COR-L47 (cell line): ENCODE measurements at places on chromosomes 2 and 18.
A peak's percentile ranks its signal among the peaks of the same experiment; 100 is the strongest.

- DNase-seq = peak; percentile 37
Observed at GRCh38 chr2:68925295-68925896, 27.3 kb downstream of the GKN2 start.

DNA sequence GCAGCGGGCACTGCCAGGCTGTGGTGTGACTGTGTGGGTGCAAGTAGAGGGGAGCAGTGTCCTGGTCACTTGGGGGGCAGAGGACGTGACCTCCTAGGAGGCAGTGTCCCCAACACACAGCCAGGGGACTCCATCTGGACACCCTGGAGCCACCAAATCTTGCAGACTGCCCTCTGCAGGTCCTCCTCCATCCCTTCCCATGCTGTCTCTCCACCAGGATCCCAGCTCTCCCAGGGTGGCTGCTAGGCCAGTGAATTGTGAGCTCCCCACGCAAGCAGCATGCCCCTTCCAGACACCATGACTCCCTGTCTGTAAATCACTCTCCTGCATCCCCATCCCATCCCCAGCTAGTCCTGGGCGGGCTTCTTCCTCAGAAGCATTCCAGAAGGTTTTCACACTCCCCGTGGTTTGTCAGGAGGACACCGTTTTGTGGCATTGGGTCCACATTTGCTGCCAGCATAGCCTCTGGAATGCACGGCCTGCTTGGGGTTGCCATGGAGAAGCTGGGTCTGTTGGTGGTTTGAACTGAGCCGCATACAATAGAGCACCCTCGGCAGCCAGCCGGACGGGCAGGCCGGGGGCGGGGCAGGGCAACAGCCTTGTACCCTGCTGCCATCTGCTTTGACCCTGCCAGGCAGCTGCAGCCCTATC lies 210.7 kb downstream of the KLHL29 start:
- DNase-seq = peak; percentile 71

GRCh38 chr2:109230941-109231420 lies 102.0 kb downstream of the SH3RF3 start:
- no peak for DNase-seq

DNA sequence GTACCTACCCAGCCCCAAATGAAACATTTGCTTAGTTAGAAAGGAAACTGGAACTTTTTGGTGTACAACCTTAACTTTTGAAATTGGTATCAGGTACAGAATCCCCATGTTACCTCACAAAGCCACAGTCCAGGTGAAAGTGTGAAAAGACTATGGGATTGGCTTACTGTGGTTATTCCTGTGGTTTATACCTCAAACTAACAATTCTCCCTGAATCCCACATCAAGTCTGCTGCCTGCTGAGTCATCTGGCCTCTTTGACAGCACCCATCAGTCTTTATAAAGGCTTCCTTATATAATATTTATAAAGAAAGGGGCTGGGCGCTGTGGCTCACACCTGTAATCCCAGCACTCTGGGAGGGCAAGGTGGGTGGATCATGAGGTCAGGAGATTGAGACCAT lies 164.6 kb downstream of the TMEM247 start:
- no peak for DNase-seq

DNA sequence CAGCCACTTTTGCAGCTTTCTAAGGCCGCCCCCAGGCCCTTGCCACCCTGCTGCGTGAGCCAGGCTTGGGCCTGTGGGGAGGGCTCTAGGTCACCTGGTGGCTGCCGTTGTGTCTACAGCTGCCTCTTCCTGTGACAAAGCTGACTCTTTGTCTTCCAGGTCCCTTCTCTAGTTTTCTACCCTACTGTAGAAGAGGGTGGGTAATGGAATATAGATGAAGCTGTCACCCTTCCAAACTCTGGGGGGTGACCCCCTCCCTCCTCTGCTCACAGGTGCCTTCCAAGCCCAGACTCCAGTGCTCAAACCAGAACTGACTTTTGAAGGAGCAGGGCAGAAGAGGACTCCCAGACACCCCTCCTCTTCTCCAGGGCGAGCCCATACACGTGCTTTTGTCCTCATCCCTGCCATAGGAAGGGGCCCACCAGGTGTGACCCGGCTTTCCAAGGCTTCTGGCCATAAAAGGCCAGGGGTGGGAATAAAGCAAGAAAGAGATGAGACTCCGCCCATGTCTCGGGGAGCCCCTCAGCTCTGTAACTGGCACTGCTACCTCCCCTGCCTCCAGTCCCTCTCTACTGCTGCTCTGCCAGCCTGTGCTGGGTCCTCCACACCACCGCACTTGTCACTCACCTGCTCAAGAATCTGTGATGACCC lies 17.9 kb upstream of the SDC1 start:
- peak; percentile 16 for DNase-seq

DNA sequence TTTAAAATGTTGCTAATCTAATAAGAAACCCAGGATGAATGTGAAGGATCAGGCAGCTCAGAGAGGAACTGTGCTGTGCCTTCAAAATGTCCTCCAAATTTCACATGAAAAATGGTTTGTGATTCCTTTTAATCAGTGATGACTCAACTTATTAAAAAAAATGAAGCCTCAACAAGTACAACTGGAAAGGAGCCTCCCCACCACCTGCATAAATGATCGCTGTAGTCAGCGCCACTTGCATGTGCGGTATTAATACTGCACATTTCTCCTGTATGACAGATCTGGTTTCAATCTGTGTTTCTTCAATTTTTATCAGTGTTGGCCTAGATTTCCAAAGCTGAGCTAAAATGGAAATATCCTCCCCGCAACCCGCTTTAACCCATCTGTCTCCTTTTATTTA lies 115.0 kb upstream of the TMEM200C start:
- no peak for DNase-seq

DNA sequence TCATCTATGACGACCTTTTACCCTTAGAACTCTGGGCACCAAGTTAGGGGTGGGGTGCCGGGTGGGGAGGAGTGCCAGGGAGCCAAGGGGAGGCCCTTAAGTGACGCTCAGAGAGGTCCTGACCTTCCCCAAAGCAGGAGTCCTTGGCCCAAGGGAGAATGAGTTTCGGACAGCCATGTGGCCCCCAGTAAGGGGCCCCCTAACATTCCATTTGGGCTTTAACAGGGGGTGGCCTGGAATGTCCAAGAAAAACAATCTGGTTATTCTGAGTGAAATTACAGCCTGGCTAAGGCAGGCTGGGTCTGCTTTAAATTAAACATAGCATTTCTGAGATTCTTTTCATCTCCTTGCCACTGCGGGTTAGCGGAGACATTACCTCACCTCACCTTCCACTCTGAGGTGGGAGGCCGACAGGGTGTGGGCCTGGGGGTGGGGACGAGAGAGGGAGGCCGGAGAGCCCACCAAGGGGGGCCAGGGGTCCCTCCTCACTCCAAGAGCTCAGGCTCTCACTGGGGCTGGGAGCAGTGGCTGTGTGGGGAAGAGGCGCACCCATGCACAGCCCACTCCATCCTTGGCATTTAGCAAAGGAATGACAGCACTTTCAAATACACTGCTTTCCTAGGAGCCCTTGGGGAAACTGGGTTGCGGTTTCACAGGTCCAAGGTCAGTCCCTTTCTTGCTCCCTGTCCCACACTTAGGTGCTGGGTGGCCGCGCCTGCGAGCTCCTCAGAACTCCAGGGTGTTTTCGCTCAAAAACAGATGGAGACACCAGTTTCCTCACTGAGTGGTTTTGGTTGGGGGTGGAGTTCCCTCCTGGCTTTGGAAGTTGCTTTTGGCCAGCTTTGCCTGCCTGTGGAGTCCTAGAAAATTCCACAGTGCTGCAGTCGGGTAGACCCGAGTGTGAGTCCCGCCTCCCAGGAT lies 107.4 kb downstream of the POLR1A start:
- DNase-seq = no peak

DNA sequence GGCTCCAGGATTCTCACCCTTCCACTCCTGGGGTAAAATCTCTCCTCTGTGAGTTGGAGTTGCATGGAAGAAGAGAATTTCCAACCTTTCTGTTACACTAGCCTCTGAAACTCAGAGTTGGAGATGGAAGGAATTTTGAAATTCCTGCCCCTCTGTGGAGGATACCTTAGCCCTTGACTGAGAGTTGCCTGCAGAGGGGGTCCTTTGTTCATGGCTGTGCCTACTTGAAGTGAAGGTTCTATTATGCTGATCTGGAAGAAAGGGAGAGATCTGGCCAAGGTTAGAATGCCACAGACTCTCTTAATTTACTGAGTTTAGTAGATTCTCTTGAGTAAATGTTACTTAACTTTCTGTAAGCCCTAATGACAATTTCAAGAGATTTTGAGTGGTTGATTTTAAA lies 626.6 kb upstream of the GYPC start:
- no peak for DNase-seq

DNA sequence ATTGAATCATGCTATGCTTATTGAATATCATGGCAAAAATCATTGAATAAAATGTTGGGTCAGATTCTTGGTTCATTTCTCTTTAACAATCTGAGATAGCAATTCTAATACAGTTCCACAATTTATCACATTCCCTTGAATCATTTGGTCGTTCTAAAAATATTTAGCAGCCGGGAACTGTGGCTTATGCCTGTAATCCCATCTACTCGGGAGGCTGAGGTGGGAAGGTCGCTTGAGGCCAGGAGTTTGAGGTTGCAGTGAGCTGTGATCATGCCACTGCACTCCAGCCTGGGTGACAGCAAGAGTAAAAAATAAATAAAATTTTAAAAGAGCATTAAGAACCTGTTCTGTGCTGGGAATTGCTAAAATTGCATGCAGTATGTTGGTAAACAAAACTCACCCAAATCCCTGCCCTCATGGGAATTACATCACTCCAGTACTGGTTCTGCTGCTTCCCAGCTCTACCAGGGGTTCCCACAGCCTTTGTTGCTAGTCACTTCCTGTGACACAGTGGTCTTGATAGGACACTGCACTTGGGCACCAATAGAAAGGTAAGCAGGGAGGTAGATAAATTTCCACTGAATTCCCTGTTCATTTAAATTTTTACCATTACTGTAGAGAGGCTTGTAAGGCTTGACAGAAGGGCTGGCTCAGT lies 200.4 kb downstream of the CTNNA2 start:
- DNase-seq = no peak

DNA sequence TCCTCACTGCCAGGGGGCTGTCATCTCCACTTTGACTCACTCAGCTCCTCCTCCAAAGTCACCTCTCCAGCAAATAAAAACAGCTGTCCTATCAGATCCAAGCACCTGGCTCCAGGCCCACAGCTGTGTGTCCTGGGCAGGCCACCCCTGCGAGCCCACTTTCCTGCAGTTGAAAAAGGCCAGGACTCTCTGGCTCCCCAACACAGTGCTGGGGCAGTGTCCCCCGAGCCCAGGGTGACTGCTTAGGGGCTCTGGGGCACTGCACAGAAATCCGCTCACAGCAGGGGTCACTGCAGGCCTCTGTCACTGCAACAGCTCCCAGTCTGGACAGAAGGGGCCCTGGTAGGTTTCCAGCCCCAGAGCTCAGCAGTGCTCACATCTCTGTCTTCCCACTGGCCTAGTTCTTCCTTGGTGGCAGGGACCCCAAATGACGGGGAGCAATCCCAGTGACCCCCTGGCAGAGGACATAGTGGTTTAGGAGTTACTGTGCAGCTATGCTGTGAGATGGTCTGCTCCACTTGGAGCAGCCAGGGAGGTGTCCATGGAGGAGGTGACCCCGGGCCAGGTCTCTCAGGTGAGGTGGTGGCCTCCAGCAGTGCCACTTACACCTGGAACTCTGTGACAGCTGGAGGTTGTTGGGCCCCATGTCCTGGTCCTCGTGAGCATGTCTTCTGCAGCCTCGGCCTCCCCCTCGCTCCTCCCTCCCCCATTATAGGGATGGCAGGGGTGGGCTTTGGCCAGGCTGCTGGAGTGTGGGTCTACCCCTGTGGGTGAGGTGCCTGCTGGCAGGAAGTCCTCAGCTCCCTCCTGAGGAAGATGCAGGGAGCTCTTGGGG lies 35.5 kb downstream of the HS6ST1 start:
- DNase-seq = no peak

GRCh38 chr2:137254052-137254451 lies 488.7 kb downstream of the THSD7B start:
- DNase-seq = no peak

GRCh38 chr2:25482341-25482740 lies 140.6 kb upstream of the DNMT3A start:
- no peak for DNase-seq

GRCh38 chr2:218710334-218710686 lies 325 bp upstream of the TTLL4 start:
- DNase-seq = no peak

- DNase-seq = peak; percentile 63
Observed at GRCh38 chr18:62637807-62638687, 77.3 kb upstream of the PHLPP1 start.

DNA sequence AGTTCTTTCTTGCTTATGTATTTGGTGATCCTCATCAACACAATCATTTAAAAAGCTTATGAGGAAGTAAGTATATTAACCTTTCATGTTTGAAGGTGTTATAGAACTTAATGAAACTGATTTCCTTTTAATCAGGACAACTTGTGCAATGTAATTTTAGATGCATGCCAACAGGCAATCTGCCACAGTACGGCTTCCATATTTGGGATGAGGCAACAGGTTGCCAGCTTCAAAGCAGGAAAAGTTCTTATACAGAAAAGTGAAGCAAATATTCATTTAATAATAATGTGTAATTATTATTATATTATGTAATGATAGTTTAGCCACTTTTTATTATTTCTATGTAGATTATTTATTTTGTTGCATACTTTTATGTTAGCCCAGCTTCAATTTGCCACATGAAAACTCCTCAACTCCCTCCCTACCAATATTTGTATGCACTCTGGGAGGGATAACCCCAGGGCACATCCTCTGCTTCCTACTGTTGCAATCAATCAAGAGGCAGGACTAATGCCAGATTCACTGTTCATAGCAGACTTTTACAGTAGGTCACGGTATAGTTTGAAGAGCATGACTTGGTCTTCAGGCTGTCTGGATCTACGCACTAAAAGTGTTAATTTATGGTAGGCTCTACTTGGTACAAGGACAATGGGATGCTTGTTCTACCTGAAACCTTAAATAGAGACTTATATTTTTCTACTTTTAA lies 277.2 kb downstream of the AGPS start:
- no peak for DNase-seq

- DNase-seq = no peak
Observed at GRCh38 chr2:3107567-3107966, 270.1 kb downstream of the EIPR1 start.

- no peak for DNase-seq
Observed at GRCh38 chr18:57210716-57211411, 64.0 kb downstream of the BOD1L2 start.

DNA sequence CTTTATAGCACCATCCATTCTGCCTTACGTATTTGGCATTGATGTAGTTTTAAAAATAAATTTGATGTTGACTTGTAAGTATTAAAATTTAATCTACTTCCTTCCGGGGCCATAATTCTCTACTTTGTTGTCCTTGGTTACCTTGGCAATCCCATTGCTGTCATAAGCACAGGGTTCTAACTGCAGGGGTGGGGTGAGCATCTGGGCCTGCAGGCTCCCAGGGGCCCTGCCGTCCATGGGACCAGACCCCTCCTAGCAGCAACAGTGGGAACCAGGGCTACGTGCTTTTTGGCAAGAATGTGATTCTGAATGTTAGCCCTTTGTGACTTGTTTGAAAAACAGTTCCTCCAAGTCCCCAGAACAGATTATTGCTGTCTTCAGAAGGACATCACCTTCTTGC lies 4.9 kb downstream of the ASAP2 start:
- no peak for DNase-seq

GRCh38 chr18:68323921-68324320 lies 391.0 kb downstream of the TMX3 start:
- no peak for DNase-seq

- peak; percentile 66 for DNase-seq
Observed at GRCh38 chr2:59047373-59047995, 806.4 kb upstream of the FANCL start.
